ENCODE measurements at places on chromosomes 5 and 9. TPM values are rescaled to one million over a fixed set of nuclear protein-coding genes. Genes with fewer than 3 reads are reported as not detected.

The EIF4E1B gene
- not detected for total RNA-seq

The TMEFF1 gene
- 0.78 TPM for total RNA-seq

- no peak for DNase-seq
These were observed 211.5 kb downstream of the GAPVD1 start for GRCh38 chr9:125472926-125473701.

DNA sequence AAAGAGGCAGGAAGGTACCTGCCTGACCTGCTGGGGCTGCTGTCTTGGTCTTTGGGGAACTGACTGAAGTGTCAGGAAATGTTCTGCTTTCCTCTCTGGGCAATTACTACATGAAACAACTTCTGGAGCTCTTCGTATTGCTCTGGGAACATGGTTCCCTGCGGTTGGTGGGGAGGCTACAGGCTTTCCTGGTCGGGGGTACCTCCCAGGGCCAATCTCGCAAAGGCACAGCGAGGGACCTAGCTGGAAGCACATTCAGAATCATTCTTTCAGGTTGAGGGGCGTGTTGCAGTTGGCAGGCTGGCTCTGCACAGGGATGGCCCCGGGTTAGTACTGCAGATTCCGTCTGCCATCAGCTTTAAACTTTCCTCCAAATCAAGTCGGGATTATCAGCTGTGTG is 88.9 kb upstream of the RANBP3L start:
- DNase-seq, result no peak

Data from activated CD8-positive, alpha-beta T cell treated with anti-CD3 and anti-CD28 coated beads for 36 hours (primary cell).